AG09319 (cell line): ENCODE measurements at places on chromosomes 5 and 9.

DNA sequence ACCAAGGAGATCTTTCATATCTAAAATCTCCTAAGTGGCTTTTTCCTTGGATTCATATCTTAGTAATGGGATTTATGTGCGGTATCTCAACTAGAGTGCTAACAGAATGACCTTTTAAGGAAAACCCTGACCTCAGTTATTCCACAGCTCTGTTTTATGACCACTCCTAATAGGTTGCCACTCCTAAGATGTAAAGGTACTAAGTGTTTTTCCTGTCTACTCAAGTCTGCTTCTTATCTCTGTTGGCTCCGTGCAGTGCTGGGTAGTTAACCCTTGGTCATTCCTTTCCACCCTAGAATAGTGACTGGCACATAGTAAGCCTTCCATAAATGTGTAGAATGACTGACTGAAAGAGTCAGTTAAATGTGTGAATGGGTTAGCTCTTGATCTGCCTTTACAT lies 161.4 kb downstream of the DOCK2 start:
- DNase-seq = no peak

DNA sequence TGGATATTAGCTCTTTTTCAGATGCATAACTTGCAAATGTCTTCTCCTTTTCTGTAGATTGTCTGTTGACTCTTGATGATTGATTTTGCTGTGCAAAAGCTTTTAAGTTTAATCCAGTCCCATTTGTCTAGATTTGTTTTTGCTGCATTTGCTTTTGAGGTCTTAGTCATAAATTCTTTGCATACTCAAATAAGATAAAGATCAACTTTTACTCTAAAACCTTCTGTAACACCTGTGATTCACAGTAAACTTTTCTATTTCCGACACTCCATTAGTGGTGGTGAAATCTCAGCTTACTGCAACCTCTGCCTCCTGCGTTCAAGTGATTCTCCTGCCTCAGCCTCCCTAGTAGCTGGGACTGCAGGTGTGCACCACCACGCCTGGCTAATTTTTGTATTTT lies 239.0 kb upstream of the ST8SIA4 start:
- no peak for DNase-seq

DNA sequence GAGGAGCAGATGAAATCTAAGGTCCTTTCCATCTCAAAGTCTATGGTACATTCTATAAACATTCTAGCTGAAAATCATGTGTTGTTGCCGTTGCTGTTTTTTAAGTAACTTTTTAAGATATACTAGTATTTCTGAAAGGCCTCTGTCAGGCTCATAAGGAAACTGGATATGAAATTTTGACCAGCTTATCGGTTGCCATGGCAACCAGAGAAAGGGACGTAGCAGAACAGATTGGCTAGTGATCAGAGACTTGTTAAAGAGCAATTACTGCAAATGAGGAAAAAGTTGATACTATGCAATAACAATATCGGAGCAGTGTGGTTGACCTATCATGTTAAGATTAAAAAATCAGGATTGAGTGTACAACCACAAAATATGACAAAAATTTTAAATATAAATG lies 57.0 kb upstream of the RNF180 start:
- no peak for DNase-seq

- no peak for DNase-seq
These were observed 42.4 kb downstream of the SERINC5 start for GRCh38 chr5:80213466-80213865.

- no peak for DNase-seq
These were observed 111.8 kb upstream of the SLC44A1 start for GRCh38 chr9:105132606-105133005.

DNA sequence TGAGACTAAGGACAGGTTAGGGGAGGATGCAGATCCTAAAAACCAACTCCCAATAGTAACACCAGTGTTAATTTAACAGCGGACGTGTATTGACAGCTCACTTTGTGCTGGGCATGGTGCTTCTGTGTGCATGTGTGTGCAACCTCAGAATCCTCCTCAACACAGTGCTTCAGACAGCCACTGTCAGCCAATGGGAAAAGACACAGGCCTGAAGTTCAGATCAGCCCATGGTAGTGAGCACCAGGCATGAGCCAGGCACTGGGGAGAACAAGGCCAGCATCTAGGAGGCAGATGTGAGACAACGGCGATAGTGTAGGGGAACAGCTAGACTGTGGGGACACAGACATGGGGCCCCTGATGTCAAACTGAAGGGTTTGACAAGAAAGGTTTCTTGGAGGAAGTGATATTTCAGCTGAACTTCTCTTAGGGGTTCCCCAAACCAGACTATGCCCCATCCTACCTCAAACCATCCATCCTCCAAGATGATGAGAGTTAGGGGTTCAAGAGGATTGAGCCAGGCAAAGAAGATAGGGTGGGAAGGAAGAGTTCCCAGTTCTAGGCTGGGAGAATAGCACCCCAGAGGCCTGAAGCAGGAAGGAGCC lies 71.5 kb upstream of the PSD2 start:
- DNase-seq = no peak

DNA sequence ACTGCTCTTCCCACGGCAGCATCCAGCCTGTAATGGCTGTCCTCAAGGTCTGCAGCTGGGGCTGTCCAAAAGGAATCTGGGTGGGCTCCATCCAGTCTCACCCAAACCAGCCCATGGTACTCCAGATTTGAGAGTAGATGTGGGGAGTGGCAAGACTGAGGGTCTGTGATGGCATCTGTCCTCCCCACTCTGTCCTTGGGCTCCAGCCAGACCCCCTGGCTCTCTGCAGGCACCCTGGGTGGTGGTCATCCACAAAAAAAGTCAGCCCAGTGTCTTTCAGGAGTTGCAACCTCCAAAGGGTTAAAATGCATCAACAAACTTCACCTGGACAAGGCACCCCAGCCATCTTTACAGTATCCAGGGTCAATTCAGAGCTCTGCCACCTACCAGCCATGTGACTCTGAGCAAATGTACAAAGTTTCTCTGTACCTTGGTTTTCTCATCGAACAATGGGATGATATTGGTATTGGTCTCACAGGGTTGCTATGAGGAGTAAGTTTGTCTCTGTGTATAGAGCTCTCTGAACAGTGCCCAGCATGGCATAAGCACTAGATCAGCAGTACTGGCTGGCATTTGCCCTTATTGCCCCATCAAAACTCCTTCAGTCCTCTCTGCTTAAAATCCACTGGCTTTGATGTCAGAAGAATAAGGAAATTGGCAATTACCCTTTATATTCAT lies 7.3 kb upstream of the S1PR3 start:
- DNase-seq = no peak
